ENCODE measurements at places on chromosomes 2 and 18.
A peak's percentile ranks its signal among the peaks of the same experiment; 100 is the strongest.

DNA sequence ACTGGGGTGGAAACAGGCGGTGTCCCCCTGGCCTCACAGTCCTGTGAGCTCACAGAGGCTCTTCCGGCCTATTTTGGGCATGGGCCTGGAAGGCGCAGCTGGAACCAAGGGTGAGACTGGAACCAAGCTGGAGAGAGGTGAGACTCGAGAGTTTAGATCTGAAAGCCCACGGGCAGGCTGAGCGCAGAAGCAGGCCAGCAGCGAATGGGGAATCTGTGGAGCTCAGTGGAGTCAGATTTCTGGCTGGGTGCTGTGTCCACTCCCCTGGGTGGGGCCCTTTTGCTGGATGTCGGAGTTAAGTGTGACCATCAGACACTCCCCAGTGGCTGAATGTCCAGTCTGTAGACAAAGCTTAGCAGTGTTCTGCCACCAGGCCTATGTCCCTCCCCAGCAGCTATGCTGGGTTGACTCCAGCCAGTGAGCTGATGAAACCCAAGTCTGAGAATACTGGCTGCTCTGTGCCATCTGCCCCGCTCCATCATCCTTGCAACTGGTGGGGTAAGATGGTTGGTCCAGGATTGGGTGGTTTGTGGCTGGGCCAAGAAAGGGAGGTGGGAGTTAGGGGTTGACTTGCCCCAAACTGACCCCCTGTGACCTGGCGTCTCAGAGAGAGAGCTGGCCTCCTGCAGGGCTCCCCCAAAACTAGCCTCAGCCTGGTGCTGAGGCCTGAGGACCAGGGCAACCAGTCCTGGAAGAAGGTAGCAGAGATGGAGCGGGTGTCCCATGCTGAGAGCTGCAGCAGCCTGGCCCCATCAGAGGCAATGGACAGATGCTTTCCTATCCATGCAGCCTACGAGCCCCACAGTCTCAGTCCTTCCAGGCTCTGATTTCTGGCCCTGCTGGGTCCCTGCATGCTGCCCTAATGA lies 34.4 kb downstream of the CYP26B1 start:
- no peak for DNase-seq

GRCh38 chr2:193201583-193201982 lies 1006.9 kb upstream of the TMEFF2 start:
- no peak for DNase-seq

DNA sequence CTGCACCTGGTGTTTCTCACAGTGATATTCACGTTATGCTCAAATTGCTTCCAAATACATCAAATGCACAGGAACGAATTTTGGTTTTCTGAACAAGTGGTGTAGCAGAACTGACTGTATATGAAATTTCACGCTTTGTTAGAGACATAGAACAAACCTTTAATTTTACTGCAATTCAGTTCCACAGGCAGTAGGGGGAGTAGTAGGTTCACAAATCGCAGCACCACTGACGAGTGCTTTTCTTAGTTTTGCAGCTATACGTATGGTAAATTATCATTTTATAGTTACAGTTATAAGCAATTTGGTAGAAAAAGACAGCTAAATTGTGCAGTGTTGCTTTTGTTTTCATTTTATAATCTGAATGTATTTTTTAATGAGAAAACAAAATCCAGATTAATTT lies 113.3 kb downstream of the KIAA1328 start:
- no peak for DNase-seq

GRCh38 chr2:100998235-100998573 lies 3.9 kb upstream of the RPL31 start:
- DNase-seq: no peak

DNA sequence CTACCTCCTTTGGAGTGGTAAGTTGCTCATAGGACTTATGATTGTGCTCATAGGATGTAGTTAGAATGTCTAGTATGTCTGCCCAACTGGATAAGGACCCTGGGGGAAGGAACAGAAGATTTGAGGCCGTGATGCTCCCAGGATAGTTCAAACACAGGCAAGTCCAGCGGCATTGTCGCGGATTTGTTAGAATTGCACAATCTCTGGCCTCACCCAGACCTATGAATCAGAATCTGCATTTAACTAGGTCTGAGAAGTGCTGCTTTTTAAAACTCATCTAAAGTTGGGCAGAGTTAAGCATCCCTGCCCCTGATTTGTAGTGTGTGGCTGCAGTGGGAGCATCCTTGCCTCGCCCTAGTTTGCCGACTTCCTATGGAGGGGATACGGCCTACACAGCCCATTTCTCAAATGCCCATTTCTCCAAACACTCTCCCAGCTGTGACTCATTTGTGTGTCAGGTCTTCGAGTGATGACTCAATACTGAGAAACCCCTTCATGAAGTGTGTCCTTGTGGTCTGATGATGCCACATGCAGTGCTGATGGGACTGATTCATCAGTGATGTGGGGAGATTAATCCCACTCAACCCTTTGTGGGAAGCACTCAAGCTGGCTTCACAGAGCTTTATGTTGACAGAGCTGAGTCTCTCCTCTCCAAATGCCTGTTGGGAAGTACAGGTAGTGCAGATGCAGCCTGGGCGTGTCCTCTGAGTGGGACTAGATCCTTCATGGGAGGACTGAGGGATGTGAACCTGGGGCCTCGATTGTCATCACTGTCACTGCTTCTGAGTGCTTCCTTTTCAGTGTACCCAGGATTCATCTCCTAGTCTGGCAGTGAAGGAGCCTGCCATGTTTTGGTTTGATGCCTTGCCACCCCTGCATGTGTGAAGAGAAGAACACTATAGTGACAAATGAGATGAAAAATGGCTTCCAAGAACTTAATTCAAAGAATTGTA lies 18.7 kb downstream of the SMIM21 start:
- no peak for DNase-seq

DNA sequence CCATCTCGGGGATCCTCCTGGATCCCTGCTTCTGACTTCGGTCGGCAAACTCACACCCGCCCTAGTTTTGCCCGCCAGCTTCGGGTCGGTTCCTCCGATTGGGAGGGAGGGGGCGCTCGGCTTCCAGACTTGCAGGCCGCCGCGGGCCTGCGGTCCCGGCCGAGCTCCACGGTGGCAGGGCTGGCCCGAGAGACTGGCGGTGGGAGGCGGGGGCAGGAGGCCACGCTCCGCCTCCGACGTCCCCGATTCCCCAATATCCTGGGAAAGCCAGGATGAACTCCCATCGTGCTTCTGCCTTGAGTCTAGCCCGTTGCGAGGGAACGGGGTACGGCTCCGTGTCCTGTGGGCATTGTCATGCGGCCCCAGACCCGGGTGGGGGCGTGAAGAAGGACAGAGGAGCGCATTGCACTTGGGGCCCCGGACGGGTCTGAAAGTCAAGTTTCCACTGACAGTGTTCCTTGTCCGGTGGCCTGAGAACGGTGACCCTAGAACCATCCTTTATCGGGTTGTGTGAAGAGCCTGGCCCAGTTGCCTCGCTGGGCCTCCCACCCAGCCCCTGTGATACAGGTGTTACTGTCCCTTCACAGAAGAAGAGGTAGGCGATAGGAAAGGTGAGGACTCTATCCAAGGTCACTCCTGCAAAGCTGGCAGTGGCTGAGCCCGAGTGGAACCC lies 2.4 kb upstream of the INHBB start:
- peak; percentile 34 for DNase-seq

GRCh38 chr2:207423886-207424285 lies 105.9 kb upstream of the CREB1 start:
- DNase-seq: no peak

DNA sequence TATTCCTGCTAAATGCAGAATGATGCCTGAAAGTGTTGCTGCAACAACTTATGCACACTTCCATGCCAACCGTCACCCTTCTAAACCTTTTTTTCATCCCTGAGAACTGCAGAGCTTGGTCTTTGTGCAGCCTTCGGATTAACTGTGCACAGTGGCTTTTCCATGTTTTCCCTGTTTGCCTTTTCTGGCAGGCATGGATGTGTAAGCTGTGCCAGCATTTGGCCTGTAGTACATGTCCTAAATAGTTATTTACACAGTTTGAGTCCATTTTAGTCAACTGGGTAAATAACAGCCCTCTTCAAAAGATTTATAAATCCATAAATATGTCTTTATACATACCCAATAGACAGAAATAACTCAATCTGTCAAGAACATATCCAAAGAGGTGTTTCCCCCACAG lies 31.5 kb downstream of the MEIS1 start:
- DNase-seq: no peak

- DNase-seq: no peak
Observed at GRCh38 chr2:85441864-85442263, 23.4 kb downstream of the SH2D6 start.

GRCh38 chr18:69865776-69866175 lies 81.9 kb downstream of the CD226 start:
- no peak for DNase-seq

- no peak for DNase-seq
Observed at GRCh38 chr2:164306872-164307271, 314.4 kb downstream of the GRB14 start.

- DNase-seq: no peak
Observed at GRCh38 chr18:34709750-34710441, at the start of gene DTNA. DTNA (plus strand) TSS chr18:34710298; CDS start chr18:34755977, 45,679 bp downstream.

DNA sequence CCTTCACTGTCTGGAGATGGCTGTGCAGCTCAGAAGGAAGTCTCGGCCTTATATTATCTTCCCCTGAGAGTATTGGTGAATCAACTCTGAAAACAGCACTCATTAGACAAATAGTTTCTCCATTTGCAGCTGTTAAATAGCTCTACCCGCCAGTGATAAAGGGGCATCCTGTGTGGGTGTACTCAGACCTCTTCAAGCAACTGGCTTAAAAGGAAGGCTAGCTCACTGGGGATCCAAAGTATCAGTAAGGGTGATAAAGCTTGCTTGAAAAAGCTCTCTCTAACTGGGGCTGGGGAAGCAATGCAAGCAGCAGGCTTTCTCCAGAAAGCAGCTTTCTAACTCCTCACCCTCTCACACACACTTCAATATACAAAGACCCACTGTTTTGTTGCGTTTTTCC lies 64.9 kb upstream of the PSMD14 start:
- DNase-seq: no peak

- DNase-seq: no peak
Observed at GRCh38 chr18:74797577-74798151, 200.0 kb downstream of the ZNF407 start.

GRCh38 chr2:204180649-204181048 lies 244.1 kb downstream of the ICOS start:
- no peak for DNase-seq

DNA sequence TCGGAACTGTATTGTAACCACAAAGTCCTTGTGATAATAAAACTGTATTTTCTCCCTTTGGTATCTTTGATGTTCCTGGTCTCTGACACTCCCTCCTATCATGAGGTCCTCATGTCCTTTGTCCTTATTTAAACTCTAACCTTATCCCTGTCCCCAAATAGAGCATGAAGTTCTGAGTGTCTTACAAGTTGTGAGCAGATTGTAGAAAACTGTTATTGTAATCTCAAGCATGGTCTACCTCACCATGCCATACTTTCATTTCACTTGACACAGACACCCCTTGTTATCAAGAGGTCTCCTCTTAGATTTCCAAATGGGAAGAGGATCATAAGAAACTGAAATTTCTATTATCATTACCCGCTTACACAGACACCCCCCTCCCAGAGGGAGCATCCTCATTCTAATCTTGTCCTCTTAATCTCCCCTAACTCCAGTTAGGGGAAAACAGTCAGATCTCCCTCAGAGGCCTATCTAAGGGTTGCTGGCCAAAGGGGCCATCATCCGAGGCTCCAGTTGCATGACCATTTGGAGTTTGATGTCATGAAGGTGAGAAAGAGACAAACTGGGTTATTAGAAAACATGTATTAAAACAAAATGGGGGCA lies 29.0 kb downstream of the MYO3B start:
- DNase-seq: no peak

DNA sequence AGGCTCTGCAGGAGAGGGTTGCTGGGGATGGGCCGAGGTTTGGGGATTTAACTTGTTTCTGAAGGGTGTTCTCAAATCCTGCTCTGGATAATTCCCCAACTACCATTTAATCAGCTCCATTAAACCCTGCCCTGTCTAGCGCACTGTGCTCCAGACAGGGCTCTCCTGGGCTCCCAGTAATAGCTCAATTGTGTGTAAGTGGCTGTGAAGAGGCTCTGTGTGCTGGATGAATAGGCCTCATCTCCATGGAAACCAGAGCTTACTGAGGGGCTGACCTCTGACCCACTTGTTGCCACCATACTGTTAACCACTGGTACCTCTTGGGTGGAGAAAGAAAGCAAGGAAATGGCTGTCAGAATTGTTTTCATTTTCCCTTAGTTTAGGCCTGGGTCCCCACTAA lies 92.9 kb downstream of the TGOLN2 start:
- no peak for DNase-seq

- DNase-seq: no peak
Observed at GRCh38 chr2:215447673-215448081, 11.8 kb upstream of the FN1 start.

DNA sequence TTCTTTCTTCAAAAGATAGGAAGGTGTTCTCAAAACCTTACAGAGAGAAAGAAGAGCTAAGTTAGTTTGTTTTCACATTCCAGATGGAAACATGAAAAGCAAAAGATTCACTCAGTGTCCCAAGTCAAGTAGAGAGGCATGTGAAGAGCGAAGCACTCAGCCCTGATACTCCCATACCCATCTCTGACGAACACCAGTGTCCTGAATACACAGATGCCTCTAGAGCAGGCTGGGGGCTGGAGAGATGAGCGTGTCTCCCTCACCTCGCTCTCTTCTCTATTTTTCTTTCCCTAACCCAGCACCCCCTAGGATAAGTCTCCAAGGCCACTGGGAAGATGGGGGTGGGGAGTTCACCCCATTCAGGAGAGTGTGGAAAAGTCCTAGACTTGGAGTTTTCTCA lies 227.8 kb downstream of the TMEM163 start:
- DNase-seq: no peak

DNA sequence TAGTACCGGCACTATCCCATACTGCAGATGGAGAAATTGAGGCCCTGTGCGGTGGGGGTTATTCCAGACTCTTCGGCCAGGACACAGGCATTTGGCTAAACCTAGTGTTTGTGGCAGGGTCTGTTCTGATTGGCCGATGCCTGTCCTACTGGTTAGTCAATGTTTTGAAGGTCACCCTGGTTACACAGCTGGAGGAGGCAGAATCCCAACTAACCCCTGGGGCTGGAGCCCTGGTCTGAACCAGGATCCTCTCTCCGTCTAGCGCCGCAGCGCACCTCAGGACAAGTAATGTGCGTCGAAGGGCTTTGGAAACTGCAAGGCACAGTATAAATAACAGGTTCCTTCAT lies 19.4 kb downstream of the TEX44 start:
- no peak for DNase-seq

GRCh38 chr2:40690036-40690435 lies 238.1 kb upstream of the SLC8A1 start:
- DNase-seq: no peak

GRCh38 chr2:45895241-45895861 lies 243.9 kb downstream of the PRKCE start:
- no peak for DNase-seq

- no peak for DNase-seq
Observed at GRCh38 chr2:233556881-233557736, 9.5 kb downstream of the USP40 start.

DNA sequence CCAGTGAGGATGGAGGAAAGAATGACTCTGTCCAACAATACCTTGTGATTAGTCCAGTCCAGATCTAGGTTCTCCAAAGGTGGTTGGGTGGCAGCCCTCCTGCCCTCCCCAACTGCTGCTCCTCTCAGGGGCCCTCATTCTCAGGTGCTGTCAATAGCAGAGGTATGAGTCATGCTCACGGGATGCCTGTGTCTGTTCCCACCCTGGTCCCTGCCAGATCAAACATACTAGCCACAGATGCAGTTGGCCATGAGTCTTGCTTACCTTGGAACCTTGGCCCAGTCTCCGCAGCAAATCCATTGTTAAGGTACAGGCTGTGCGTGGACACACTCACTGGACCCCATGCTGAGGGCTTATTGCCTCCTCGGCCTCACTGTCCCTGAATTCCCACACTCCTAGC lies 24.9 kb upstream of the RPIA start:
- DNase-seq: no peak

- no peak for DNase-seq
Observed at GRCh38 chr18:60966876-60967275, 366.4 kb upstream of the CDH20 start.
